ENCODE measurements at places on chromosomes 6 and 20.

DNA sequence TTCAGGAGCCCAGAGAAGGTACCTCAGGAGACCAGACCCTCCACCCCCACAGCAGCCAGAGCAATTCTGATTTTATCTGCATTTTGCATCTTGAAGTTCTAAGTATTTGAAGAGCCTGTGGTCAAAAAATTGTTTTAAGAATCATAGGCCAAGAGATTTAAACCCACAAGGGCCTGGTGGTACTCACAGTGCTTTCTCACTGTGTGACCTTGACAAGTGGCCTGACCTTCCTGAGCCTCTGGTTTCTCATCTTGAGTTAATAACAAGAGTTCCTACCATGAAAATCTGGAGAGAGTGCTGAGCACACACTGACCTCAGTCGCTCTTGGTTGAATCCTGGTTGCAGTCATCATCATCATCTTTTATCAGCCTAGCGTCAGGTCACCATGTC lies 45.4 kb upstream of the ID1 start:
- no peak for DNase-seq

GRCh38 chr20:3092611-3093379 lies 8.3 kb upstream of the AVP start:
- DNase-seq: no peak

- DNase-seq: no peak
Measured at GRCh38 chr6:168050881-168051586, 28.0 kb downstream of the FRMD1 start.

DNA sequence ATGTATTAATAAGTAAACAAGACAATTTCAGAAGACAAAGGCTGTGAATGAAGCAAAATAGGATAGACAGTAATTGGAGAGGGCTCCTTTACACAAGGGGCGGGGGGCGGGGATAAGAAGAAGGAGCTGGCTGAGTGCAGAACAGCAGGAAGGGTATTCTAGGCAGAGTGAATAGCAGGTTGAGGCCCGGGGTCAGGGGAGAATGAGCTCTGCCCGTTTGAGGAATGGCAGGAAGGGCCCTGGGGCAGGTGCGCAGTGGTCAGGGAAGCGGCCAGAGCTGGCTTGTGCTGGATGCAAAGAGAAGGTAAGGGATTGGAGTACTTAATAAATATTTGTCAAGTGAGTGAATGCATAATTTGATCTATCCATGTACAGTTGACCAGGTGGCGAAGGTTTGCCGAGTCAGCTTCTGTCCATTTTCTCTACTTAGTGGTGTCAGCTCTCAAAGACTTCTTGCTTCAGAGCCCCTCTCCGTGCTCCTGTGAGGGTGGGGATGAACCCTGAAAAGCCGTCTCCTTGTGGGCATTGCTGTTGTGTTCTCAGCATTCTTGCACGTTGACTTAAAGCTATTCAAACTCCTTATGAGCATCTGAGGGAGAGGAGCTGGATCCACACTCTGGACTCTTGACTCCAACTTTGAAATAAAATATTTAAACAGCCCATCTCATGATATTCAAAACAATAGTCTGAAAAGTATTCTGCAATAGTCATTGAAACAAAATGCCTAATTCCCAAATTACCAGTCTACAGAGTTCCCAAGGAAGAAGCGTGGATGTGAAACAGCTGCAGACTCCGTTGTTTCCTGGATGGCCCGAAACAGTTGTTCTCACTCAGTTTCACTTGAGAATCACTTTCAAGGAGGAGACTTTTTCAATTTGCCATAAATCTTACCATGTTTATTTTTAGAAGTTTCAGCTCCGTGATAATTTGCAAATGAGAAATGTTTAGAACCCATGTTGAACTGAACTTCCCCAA lies 105.1 kb downstream of the EDN3 start:
- no peak for DNase-seq

GRCh38 chr6:15491255-15491985 lies 171.4 kb downstream of the DTNBP1 start:
- DNase-seq: no peak

DNA sequence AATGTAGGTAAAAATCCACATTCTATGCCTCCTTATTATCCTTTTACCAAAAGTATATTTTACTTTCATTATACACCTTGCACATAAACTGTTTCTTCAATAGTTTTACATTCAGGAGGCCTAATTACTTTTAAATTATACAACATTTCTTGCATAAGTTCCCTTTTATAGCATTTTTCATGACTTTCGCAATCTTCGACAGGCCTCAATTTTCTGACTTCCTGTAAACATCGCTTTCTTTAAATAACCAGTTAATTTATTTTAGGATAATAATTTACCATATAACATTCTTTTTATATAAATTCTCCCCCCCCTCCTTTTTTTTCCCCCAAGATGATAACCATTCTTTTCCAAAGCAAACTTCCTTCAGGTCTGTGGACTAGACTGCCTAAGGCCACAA lies 9.2 kb downstream of the SLC35A1 start:
- no peak for DNase-seq

DNA sequence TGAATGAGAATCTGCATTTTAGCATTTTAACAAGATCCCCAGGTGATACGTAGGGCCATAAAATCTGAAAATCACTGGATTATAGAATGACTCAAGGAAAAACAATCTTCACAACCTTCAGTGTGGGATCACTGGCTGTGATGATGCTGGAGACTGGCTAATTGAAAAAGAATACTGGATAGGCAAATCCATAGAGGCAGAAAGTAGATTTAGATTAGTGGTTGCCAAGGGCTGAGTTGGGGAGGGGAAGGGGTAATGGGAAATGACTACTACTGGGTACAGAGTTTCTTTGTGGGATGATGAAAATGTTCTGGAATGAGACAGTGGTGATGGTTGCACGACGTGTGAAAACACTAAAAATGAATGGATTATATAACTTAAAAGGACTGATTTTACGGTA lies 84.1 kb downstream of the CDK19 start:
- DNase-seq: no peak

- DNase-seq: no peak
Measured at GRCh38 chr20:46139908-46140482, 21.9 kb downstream of the CD40 start.

DNA sequence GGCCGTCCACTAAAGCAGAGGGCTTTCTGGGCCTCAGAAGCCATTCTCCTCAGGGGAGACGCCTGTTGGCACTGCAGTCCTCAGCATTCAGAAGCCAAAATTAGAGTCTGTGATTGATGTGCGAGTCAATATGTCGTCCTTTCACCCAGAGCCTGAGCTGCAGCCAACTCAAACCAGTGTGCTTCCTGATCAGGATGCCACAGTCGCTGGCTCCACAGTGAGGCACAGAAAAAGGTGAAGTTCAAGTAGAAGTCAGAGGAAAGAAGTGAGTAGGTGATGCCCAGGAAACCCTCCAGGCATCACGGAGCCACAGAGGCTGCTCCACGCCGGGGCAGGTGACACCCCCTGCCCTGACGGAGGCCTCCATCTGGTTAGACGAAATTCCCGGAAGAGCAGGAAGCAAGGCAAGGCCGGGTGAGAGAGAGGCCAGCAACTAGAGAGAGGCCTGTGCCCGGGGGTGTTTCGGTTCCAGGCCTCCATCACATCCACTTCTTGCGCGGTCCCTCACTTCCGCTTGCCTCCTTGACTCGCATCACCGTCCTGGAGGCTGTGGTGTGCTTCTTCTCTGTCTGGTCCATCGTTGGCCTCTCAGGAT lies 177.7 kb upstream of the SNX9 start:
- no peak for DNase-seq

- no peak for DNase-seq
Measured at GRCh38 chr6:98054453-98054852, 771.4 kb upstream of the MMS22L start.

DNA sequence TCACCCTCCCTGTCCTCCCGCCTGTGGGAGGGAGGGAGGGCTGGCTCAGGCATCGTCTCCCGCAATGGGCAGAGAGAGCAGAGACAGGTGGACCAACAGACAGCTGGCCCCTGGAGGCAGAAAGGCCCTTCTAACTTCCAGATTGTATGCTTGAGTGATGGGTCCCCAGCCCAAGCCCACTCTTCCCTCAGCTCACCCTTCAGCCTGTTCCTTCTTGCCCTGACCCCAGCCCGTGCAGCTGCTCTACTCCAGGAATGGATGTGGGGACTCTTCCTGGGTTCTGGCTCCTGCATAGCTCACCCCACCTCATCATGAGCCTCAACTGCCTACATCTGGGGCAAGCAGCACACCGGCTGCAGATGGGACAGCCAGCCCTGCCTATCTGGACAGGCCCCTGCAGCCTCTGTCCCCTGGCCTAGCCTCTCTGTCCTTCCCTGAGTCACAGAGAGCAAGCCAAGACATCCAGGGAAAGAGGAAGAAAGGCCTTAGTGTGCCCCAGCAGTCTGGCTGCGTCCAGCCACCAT lies 11.5 kb upstream of the SLC22A7 start:
- no peak for DNase-seq

- no peak for DNase-seq
Measured at GRCh38 chr6:44723439-44724197, 336.1 kb downstream of the CDC5L start.

GRCh38 chr6:43992783-43993644 lies 134.2 kb downstream of the MRPL14 start:
- DNase-seq: no peak

DNA sequence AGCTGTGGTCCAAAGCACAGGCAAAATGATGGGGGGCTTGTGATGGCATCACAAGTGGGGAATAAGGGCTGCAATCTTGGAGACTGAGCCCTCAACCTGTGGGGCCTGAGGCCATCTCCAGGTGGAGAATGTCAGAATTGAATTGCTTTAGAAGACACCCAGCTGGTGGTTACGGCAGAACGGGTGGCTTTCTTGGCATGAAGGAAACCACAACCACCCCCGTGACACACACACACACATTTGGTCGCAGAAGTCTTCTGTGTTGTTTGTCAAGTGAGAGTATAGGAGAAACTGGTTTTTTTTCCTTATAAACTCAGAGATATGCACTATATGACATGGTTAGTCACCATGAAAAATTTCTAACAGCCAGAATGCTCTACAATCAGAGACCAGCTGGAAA lies 139.5 kb upstream of the CDH4 start:
- DNase-seq: no peak

DNA sequence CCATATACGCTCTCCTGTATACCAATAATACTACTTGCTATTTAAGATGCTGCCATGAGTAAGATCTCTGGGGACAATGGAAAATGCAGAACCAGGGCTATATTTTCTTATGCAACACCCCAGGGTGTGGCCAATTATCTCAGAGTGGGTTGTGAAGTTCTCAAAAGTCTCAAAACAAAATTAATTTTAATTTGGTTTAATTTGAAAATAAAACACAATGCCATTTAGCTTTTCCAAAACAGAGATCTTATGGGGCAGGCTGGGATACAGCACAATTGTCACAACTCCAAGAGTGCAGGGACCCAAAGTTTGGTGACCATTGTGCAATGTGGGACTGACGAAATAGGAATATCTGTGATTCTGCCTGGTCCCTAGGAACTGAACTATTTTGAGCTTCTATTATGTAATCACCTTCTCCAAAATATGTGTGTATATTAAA lies 43.1 kb downstream of the MBOAT1 start:
- no peak for DNase-seq

GRCh38 chr6:151475653-151476523 lies 17.9 kb upstream of the CCDC170 start:
- DNase-seq: no peak

GRCh38 chr6:53112871-53113270 lies 35.8 kb downstream of the GCM1 start:
- no peak for DNase-seq

DNA sequence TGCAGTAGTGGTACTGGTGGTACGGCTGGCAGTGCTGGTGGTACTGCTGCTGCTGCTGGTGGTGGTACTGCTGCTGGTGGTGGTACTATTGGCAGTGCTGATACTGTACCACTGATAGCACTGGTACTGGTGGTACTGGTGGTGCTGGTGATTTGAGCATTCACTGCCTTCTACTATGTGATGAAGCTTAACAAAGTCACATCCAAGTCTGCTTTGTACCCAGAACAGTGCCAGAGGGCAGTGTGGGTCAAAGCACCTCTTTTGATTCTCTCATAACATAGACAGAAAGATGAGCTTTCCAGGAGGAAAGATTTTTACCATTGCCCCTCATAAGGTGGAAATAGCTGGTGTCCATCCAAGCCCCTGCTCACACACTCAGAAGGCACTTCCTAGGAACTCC lies 48.7 kb downstream of the ANKRD6 start:
- no peak for DNase-seq

DNA sequence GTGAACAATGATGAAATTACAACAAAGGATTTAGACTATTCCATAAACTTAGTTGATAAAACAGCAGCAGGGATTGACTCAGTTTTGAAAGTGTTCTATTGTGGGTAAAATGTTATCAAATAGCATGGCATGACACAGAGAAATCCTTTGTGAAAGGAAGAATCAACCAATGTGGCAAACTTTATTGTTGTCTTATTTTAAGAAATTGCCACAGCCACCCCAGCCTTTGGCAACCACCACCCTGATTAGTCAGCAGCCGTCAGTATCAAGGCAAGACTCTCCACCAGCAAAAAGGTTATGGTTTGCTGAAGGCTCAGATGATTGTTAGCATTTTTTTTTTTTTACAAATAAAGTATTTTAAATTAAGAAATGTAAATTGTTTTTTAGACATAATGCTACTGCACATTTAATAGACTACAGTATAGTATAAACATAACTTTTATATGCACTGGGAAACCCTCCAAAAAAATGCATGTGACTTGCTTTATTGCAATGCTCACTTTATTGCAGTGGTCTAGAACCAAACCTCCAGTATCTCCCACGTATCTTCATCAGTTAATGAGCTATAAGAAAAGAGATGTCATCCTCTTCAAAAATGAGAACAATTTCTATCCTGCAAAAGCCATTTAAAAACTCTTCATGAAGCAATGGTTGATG lies 162.7 kb downstream of the SOBP start:
- DNase-seq: no peak

- DNase-seq: no peak
Measured at GRCh38 chr6:16903470-16903869, 142.2 kb upstream of the ATXN1 start.

- no peak for DNase-seq
Measured at GRCh38 chr20:43691928-43692524, 25.1 kb downstream of the MYBL2 start.

DNA sequence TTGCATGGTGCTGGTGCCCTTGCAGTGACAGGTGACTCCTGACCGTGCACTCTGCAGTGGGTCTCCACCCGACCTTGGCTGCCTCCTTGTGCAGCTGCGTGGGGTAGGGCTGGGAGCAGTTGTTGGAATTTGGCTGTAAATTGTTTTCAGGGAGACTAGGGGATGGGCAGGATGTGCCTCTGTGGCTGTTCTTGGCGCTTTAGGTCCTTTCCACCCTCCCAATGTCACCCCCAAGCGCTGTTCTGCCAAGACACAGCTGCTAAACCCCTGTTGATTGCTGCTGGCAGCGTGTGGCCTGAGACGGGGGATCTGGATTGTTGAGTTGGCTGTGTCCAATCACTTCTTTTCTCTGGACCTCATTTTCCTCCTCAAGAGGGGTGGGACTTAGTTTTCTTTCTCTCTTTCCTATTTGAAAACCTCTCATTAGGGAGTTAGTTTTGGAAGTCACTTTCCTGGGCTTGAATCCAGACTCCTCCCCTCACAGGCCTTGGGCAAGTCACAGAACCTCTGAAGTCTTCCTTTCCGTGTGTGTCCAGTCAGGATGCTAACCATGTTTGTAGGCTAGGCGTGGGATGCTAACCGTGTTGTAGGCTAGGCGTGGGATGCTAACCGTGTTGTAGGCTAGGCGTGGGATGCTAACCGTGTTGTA lies 8.5 kb downstream of the IGF2R start:
- DNase-seq: no peak

Measured in cortex of kidney (tissue), 1 donor.